Stimulated activated naive CD4-positive, alpha-beta T cell (primary cell): ENCODE measurements at places on chromosomes 5 and 9.

GRCh38 chr5:6483880-6484382 lies 35.3 kb downstream of the UBE2QL1 start:
- no peak for DNase-seq

GRCh38 chr9:32304495-32304894 lies 79.9 kb upstream of the ACO1 start:
- DNase-seq, result no peak

GRCh38 chr9:115691693-115692092 lies 461.9 kb upstream of the PAPPA start:
- no peak for DNase-seq

- no peak for DNase-seq
Measured at GRCh38 chr5:149427374-149427773, 48.3 kb upstream of the IL17B start.

- DNase-seq, result no peak
Measured at GRCh38 chr9:14935964-14936363, 25.7 kb upstream of the FREM1 start.

- no peak for DNase-seq
Measured at GRCh38 chr5:74216012-74216411, 424.5 kb downstream of the ENC1 start.

DNA sequence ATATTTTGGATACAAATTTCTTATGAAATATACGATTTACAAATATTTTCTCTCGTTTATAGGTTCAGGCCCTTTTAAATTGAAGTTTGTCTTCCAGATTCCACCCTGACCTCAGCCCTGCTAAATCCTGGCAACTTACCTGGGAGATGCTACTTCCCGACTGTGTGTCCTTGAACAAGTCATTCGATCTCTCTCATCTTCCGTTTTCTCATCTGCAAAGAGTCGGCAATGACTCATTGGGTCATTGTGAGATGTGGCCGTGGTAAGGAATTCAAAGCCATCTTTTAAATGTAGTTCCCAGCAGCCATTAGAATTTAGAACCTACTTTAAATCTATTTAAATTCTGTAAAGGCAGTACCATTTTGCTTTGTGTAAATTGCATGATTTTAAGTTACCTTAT lies 72.5 kb downstream of the LHX2 start:
- no peak for DNase-seq

- no peak for DNase-seq
Measured at GRCh38 chr5:150061538-150061995, 24.8 kb downstream of the CSF1R start.

DNA sequence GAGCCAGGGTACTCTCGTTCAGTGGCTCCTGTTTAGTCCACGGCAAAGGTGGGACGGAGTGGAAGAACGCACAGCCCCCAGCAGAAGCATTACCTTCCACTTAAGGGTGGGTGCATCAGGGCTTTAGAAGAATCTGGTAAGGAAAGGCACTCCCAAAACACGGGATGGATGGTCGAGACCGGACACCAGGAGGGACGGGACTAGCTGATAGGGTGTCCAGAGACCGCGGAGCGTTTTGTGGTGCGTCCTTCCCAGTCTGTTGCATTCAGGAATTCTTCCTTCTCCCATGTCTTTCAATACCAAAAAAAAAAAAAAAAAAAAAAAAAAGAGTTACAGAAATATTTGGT lies 545 bp upstream of the CTSV start:
- DNase-seq, result no peak
